ENCODE measurements at places on chromosomes 6 and 20.

DNA sequence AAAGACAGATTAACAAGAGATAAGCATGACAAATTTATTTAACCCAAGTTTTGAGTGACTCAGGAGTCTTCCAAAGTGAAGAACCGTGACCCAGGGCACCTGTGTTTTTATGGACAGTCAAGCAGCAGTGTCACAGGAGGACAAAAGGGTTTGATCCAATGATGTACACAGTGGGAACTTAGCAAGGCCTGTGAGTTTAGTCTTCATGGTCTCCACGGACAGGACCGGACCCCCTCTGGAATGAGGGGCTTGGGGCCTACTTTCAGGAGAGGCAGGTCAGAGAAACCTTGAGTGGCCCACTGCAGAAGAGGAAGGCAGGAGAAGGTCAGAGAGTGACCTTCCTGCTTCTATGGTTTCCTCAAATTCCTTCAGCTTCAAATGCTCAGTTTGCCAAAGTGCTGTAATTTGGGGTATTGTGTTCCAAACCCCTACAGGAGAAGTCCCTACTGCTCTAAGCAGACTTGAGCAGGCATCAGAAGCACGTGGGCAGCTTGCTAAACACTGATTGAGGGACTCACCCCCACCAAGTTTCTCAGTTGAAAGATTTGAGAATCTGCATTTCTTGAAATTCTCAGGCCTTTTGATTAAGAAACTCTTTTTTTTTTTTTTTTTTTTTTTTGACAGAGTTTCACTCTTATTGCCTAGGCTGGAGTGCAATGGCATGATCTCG is 26.4 kb upstream of the ZMYND8 start:
- no peak for DNase-seq

- DNase-seq, result no peak
Measured at GRCh38 chr6:102980951-102981350, 1587.4 kb downstream of the GRIK2 start.

DNA sequence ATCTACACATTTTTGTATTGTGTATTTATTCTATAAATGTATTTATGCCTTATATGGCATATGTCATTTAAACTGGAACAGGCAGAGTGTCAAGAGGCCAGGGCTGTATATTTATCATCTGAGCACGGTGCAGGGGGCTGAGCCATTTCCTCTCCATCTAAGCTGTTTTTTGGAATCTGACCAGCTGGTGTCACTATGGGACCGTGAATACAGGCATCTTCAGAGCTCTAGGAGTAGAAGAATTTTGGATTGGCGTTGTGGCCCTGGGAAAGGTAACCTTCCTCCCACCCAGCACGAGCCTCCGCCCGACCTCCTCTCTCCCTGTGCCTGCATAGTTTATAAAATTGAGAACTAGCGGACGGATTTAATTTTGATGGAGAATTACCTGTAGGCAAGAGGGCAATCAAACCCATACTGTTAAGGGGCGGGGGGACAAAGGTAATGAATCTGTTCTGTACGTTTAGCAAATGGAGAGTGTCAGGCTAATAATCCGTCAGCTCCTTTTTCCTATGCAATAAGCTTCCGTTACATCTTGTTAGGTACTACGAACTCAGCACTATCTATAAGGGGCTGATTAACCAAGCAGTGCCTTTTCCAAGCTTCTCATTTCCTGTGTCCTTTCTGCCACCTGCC is 29.0 kb upstream of the EEF1E1 start:
- peak; percentile 77 for DNase-seq

GRCh38 chr6:62323818-62324431 is 37.9 kb upstream of the KHDRBS2 start:
- DNase-seq, result no peak

DNA sequence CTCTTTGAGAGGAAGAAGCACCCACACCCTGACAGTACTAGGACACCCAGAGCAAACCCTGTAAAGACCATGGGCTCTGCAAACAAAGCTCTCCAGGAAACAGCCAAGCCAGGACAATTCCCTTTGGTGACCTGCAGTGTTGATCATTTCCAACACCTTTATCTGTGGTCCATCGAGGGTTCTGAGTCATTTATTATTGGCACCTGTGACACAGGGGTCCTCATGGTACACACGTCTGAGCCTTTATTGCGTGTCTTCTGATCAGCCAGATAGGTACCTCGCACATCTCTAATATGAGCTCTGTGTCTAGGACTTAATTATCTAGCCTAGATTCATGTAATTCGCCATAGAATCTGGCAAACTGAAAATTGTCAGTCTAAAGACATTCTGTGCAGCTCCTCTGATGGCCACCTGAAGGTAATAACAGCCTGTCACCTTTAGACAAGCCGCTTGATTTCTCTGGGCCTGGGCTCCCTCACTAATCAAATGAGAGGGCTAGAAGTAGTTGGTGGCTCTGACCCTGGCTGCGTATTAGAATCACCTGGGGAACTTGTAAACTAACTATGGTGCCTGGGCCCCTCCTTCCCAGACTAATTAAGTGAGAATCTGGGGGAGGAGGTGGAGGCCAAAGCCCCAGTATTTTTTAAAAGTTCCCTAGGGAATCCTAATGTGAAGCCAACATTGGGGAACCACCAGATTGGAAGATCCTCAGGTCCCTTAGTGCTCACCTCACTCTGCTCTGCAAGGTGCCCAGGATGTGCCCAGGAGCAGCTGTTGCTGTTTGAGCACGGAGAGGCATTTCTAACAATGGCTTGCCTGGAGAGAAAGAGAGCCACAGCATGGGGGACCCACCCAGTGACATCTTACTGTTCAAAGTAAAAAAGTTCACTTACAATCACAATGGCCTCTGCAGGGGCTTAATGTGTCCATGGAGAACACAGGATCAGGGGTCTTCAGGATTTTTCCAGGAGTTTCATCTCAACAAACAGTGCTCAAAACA is 122.0 kb upstream of the ARID1B start:
- DNase-seq, result no peak

GRCh38 chr20:51492167-51493092 is 50.1 kb downstream of the NFATC2 start:
- peak; percentile 67 for DNase-seq

DNA sequence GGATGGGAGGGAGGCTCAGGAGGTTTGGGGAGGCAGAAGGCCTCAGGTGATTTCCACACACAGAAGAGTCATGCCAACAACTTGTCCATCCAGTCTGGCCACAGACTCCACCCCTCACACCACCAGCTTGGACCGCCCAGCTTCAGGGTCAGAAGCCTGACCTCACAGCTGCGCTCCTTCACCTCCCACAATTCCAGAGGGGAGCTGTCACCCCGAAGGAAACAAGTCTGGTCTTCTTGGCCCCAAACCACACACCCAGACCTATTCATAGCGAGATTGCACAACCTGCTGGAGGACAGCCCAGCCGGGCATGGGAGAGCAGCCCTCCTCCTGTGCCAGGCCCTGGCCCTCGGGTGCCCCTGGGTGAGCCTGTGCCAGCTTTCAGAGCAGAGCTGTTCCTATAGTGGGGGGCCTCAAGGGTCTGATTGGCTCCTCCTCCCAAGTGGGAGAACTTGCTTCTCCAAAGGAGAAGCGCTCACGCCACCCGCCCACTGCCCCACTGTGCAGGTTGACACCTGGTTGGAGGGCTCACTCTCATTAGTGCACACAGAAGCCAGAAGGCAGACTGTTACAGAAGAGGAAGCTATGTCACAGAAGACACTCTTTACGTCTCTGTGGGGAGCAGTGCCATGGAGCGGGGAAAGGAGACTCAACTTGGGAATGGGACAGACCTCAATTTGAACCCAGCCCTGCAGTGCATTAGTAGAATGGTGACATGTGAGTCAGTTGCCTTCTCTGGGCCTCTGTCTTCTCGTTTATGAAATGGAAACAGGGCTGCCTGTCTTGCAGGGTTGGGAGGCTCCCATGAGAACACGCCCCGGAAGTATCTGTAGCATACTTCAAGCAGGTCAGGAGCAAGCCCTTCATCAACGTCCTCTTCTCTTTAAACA is 128.8 kb downstream of the FOXO3 start:
- DNase-seq, result peak; percentile 49

- no peak for DNase-seq
Measured at GRCh38 chr6:68740828-68741500, 105.9 kb downstream of the ADGRB3 start.

DNA sequence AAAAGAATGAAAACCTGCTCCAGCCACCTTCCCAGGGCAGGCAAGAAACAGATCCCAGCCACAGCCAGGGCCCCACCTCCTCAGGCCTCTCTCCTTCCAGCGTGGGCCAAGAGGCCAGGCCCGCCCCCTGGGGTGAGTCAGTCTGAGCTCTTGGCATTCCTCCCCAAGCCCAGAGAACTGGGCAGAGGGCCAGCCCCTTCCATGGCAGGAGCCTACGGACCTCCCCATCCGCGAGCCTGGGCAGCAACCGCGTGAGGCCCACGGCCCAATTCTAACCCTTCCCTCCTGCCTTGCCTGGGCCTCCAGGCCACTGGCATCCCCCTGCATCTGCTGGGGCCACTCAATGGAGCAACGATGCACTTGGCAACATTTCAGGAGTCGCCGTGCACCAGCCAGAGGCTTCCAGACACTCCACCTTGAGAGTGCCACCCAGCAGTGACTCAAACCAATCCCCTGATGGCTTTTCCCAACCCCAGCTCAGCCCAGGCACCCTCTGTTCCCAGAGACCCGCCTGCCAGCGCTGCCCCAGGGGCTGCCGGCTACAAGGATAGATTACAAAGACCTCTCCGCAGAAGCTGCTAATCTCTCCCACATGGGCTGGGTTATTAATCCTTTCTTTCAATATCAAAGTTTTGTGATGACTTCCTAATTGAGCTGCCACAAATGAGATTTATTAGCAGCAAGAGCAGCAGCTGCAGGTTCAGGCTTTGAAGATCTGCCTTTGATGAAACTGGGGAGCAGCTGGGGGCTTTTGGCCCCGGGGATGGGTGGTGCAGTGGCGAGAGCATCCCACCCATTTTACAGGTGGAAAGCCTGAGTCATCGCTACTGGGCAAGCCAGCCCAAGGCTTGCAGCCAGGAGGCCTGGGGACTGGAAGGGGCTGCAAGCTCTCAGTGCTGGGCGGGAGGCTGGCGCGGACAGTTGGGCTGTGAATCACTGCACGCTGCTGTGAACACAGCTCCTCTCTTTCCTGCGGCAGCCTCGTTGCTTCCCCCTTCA is 85.7 kb downstream of the NFATC2 start:
- DNase-seq, result peak; percentile 97

- no peak for DNase-seq
Measured at GRCh38 chr6:71332012-71332411, 43.4 kb downstream of the OGFRL1 start.

GRCh38 chr6:135149376-135149775 is 31.7 kb upstream of the MYB start:
- no peak for DNase-seq

GRCh38 chr6:29748391-29749307 is 25.4 kb downstream of the HLA-F start:
- peak; percentile 94 for DNase-seq

DNA sequence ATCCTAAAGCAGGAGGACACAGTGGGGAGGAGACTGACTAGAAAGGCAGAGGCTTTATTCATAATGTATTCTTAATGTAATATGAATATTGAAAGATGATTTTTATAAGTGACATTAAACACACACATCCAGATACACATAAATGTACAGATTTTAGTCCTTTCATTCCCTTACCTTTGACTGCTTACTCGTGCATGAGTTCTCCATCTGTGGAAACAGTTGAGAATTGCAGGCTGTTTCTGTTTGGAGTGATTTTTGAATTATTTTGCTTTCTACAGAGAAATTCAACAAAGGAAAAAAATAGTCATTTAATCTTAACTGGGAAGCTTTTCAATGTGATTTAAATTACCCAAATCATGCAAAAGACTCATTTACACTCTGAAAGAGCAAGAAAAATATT is 136.5 kb downstream of the RIMS1 start:
- DNase-seq, result no peak

DNA sequence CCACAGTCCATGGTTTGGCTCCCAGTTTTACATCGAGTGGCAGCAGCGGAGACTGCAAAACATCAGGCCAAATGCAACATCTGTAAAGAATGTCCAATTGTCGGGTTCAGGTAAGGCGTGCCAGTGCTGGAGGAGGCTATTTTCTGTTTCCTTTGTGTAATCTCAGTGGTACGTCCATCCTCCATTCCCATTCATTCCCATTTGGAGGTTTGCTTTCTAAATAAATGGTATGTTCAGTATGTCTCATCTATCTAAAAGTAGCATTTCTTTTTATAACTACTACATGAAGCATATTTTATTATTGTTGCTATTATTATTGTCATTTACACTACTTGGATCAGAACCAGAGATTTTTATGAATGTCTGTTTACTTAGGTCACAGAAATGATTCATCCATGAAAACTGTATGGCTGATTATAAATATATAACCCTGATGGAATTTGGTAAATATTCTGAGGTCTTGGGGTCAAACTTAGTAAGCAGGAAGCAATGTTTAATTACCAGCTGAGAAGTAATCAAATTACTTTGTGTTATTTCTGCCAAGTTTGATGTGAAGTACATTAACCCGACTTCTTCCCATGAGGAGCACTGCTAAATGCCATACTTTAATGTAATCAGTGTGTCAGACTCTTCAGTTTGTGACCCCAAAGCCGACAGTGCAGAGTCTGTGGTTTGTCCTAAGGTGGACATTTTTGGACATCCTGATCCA is 512.9 kb downstream of the UTRN start:
- DNase-seq, result peak; percentile 48

DNA sequence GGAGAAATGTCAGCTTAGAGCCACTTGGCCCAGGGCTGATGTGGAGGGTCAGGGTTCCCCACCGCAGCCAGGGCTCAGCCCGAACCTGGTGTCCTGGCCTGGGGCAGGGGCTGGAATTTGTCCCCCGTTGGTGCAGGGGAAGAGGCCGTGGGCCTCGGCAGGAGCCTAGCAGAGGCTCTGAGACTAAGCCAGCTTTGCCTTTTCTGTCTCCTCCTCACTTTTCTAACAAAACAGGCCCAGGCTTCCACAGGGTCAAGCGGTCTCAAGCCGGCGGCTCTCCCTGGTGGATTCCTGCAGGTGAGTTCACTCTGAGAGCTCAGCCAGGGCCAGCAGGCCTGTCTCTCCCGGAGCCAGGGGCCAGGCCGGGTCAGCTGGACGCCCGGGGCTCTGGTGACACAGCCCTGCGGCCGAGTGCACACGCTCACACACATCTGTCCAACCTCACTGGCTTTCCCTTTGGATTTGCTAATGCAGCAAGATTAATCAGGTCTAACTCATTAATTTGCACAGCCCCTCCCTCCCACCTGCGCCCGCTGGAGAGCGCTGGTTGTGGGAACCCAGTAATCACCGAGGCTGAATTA is 2.9 kb upstream of the CHRNA4 start:
- DNase-seq, result no peak

DNA sequence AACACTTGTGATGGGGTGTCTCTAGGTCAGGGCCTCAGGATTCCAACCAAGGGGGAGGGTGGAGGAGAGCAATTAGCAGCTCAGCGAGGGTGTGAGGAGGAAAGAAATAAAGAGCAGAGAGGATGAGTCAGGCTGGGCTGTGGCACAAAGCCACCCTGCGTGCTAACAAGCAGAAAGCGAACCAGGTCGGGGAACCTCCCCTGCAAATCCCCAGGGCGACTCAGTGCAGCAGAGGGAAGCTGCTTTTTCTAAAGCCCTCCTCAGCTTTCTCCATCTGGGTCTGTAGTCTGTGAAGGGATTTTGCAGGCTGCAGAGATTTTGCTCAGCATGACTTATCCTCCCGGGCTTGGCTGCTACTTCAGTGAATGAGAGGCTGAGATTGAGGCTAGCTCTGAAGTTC is 6.6 kb upstream of the SPO11 start:
- peak; percentile 87 for DNase-seq

Data from AG20443 (cell line).